ENCODE measurements at places on chromosomes 3 and 15.

DNA sequence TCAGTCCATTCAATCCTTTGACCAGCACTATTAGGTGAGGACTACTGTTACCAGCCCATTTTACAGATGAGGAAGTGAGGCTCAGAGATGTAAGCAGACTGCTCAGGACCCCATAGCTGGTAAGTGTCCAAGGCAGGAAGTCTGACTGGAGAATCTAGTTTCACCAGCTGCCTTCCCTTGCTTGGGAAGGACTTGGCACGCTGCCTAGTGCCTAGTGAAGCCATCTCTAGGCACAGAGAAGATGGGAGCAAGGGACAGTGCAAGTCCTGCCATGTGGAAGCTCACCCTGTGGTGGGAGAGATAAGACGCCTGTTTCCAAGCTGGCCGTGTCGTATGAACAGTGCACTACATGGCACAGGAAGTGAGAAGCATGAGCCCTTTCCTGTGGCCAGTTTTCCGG, 111.8 kb upstream of the TMC3 start:
- DNase-seq, result no peak

DNA sequence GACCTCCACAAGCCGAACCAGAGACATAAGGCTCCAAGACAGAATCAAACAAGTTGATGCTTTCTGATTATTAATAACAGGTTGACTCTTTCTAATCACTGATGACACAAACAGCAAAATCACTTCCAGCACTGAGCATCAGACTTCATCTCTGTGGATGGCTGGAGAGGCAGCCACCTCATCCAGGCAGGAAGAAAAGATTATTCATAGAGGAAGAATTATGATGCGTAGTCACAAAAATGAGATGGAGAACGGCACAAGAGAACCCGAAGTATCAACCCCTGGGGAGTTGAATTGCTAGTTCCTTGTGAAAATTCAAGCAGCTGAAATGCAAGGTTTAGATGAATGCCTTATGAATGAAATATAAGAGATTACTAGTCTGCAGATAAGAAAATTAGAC, 49.9 kb upstream of the LMCD1 start:
- DNase-seq, result no peak

GRCh38 chr15:90336705-90337141, 15.4 kb upstream of the ZNF774 start:
- DNase-seq, result no peak

GRCh38 chr3:182618981-182619591, 174.2 kb upstream of the ATP11B start:
- no peak for DNase-seq

DNA sequence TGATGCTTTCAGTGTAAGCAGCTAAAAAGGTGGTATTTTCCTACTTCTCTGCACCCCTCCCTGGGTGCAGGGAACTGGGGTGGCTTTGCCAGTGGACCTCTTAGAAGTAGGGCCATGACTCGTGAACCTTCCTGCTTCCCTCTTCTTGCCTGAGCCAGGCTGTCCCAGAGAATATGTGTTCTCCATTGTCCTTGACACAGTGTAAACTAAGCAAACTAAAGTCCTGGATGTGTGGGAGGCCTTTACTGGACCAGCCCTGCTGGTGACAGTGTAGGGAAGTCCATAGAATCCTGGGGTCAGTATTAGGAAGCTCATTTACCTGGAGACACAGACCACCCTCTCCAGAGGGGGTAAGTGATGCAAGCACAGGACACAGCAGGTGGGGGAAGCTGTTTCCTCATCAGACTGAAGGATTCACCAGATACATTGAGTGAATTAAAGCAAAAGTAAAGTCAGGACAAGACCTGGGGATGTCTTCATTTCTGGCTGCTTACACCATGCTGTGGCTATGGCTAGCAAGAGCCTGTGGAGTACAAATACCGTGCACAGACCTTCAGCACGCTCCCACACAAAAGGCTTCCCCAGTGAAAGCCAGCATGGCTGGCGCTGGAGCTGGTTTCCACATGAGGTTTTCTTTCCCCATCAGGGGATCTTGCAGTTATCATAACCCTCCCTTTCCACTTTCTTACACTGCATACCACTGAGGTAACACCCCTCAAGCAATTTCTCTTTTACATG, 64.8 kb upstream of the LPP start:
- no peak for DNase-seq

- no peak for DNase-seq
Observed at GRCh38 chr3:177787279-177788041, 590.2 kb upstream of the TBL1XR1 start.

DNA sequence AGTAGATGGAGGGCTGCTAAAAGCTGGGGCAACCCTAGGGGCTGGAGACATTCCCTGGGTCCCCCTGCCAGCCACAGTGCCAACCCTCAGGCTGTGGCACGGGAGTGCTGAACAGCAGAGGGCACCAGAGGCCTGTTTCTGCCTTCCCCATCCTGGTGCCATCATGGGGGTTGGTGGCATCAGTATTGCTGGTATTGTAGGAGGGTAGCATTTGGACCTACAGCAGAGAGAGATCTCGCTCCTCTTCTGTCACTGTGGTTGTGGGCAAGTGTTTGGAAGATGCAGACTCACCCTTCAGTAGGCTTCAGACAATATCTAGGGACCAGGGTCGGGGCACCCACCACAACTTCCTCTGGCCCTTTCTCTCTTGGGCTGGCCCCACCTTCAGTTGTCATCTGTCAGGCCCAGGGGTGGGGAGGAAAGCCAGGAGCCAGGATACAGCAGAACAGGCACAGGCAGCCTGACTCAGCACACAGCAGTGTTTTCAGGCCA, 123.5 kb downstream of the RPLP1 start:
- peak; percentile 64 for DNase-seq

DNA sequence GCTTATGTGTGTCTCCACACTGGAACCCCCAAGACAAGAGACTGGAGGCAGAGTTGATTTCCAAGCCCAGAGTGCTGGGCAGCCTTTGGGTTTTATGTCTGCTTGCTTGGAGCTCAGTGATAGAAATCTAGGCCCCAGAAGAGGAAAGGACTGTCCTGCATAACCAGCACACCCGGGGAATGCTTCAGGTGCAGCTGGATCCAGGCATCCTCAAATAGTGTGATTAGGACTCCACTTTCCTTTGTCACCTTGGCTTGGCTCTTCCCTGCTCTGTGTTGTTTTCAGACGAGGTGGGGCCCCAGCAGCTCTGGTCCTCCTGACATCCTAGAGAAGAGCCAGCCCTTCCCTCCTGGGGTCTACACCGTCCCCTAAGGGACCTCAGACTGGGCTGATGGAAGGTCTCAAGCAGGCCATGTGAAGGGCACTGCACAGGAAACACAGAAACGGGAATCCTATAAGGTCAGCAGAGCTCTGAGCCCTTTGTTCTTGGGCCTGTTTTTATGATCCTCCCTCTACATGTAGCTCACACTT, 143.7 kb downstream of the TJP1 start:
- no peak for DNase-seq

GRCh38 chr3:63352008-63352279, 73.8 kb downstream of the SYNPR start:
- no peak for DNase-seq

DNA sequence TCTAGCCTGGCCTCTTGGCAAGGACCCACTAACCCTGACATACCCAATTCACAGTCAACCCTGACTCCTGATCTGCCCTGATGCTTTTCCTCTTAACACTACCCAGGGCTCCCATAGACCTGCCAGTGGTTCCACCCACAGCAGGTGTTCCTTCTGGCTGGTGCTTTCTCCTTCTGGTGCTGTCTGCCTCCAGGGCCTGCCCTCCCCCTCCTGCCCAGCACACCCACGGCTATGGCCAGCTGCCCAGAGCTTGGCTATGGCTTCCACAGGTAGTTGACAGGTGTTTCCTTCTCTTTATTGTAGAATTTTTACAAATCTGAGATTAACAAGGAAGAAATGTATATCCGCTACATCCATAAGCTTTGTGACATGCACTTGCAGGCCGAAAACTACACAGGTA, 46.5 kb upstream of the MANF start:
- no peak for DNase-seq

DNA sequence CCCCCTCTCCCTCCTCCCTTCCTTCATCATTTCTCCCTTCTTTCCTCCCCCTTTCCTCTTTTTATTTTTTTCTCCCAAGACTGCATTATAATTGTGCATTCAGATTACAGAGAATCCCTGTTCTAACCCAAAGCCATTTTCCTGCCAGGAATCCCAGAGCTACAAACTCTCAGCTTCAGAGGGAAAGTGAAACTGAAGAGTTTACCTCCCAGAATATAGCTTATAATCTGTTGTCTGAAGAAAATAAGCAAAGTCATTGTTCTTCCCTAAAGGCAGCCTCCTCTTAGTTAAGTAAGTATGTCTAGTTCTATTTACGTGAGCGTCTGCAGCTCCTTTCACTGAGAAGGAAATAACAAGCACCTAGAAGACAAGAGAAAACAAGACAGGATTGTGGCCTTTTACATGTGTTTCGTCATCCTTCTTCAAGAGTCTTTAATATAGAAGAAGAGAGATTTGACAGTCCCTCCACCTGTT, 97.2 kb downstream of the CHST2 start:
- no peak for DNase-seq

GRCh38 chr3:124419303-124419702, 310.9 kb upstream of the UMPS start:
- no peak for DNase-seq

DNA sequence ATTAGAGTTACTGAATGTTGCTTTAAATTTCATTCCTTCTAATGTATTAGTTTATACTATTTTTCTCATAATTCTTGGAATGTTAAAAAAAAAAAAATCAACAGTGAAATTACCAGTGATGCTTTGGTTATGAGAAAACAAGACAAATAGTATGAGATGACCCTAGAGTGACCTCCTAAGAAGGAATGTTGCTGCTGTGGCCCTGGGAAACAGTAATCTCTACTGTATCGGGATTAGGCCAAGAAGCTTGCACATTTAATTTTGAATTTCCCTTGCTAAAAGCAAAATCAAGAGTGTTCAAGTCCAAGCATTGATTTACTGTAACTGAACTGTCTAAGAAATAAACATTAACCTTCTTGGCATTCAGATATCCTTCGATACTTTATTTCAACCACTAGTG, 18.1 kb downstream of the TOPBP1 start:
- no peak for DNase-seq

GRCh38 chr3:119817583-119818363, 35.9 kb downstream of the NR1I2 start:
- DNase-seq, result no peak

DNA sequence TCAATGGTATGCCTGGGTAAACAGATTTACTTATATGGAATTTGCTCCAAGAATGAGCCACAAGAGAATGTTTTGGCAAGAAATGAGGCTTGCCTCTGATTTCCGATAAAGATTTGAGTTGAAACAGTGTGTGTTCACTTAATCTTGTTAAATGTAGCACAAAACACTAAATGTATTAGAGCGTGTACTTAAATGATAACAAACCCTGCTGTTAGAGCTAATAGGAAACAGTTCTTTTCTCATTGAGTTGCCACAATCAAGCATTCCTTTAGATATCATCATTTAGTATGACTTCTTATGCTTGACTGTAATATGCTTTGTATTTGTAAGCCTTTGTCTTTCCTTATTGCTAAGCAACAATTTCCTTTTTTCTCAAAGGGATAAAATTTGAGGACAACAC, 353.6 kb upstream of the ZNF717 start:
- DNase-seq, result no peak

DNA sequence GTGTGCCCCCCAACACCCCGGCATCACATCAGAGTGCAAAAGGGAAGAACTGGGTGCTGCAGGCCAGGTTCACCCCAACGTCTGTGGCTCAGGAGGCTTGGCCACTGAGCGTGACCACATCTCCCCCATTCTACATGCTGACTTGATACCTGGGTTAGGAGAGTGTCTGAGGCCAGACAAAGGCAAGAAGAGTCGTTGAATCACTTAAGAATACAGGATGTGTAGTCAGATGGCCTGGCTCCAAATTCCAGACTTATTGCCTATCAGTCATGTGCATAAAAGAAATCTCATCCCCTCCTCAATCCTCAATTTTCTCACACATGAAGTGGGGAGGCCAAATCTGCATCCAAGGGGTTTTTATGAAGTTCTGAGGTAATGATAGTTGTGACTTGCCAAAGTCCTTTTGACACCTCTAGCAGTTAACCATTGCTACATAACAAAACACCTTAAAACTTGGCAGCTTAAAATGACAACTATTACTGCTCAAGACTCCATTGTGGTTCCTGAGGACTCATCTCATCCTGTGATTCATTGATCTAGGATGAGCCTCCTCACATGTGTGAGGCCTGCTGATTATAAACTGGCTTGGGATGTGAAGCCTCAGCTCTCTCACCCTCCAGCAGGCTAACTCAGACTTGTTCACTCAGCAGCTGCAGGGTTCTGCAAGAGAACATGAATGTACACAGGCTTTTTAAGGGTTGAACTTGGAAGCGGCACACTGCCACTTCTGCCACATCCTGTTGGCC, 138.8 kb upstream of the TLE3 start:
- no peak for DNase-seq

- DNase-seq, result no peak
Observed at GRCh38 chr3:33061782-33062181, 35.2 kb downstream of the GLB1 start.

GRCh38 chr15:100020189-100020588, 287.0 kb upstream of the LYSMD4 start:
- DNase-seq, result no peak

GRCh38 chr3:84961011-84961410, 2.2 kb downstream of the CADM2 start:
- no peak for DNase-seq

DNA sequence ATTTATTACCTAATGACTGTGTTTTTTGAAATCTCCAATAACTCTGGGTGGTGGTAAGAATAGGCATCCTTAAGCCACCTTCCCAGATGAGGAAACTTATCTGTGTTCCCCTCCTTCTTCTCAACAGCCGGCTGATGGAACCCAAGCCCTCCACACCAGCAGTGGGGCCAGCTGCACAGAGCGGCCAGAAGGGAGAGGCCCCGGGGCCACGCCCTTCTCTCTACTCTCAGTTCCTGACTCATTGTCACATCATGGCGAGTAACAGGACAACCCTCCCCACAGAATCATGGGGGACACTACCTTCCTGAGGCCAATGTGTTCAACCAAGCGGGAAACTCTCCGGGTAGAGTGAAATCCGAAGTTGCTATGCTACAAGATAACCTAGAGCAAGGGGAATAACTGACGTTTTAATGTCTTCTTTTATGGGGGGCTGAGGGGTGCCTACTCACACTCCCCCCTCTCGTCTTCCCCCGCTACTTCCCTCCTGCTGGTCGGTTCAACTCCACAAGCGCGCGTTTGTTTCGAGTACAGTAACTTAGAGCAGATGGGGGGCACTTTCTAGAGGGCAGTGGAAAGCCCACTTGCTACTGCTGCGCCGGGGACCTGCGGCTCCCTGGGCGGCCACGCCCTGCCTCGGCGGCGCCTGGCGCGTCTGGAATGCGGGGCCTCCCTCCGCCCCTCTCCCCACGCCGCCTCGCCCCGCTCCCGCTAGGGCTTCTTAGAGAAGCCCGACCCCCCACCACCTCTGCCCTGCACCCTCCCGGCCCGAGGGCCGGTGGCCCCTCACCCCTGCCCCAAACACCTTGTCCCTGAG, 621 bp downstream of the ANXA2 start:
- peak; percentile 15 for DNase-seq

GRCh38 chr3:83500422-83500821, 1458.4 kb upstream of the CADM2 start:
- DNase-seq, result no peak

GRCh38 chr3:190617185-190617584, 103.3 kb downstream of the IL1RAP start:
- no peak for DNase-seq
